ENCODE measurements at places on chromosomes 4 and X.

- DNase-seq: no peak
These were observed 42.8 kb downstream of the DOCK11 start for GRCh38 chrX:118538386-118538785.

- DNase-seq: no peak
These were observed 232.1 kb downstream of the CPE start for GRCh38 chr4:165610679-165611437.

- DNase-seq: peak; percentile 21
These were observed 131.0 kb downstream of the DCLK2 start for GRCh38 chr4:150209140-150209829.

- DNase-seq: no peak
These were observed 69.4 kb upstream of the SPANXB1 start for GRCh38 chrX:140933016-140933415.

DNA sequence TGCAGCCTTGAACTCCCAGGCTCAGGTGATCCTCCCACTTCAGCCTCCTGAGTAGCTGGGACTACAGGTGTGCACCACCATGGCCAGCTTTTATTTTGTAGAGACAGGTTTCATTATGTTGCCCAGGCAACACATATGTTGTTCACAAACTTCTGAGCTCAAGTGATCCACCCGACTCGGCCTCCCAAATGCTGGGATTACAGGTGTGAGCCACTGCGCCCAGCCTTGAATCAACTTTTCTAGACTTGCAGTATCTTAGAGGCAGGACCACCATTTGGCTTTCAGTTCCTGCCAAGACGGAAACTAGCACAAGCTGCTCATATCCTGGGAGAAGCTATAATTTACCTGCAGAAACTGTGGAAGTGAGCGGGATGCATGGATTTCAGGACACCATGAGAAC lies 19.9 kb downstream of the NAT8L start:
- no peak for DNase-seq

DNA sequence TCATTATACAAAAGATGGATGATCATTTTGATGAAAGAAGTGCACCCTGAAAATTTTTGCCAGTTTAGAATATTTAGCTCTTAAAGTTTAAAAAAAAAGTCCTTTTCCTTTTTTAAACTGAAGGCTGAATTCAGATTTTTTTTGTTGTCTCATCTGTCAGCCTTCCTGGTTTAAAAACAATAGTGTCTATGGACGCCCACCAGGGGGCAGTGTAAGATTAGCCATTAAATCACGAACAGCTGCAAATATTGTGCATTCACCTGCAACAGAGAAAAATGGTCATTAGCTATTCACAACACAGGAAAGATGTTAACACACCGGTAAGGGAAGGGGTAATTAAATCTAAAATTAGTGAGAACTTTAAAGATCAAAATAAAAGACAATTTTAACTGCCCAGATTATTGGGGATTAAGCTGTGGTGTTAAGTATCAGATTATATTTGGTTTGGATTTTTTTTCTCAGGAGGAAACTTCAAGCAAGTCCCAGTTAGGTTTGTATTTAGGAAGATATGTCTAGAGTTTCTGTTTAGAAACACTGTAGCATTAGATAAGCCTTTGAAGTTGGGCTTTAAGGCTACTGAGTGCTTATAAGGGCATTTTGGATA lies 4.4 kb upstream of the CXorf38 start:
- DNase-seq: peak; percentile 50

GRCh38 chr4:83716874-83717273 lies 181.0 kb downstream of the GPAT3 start:
- no peak for DNase-seq

DNA sequence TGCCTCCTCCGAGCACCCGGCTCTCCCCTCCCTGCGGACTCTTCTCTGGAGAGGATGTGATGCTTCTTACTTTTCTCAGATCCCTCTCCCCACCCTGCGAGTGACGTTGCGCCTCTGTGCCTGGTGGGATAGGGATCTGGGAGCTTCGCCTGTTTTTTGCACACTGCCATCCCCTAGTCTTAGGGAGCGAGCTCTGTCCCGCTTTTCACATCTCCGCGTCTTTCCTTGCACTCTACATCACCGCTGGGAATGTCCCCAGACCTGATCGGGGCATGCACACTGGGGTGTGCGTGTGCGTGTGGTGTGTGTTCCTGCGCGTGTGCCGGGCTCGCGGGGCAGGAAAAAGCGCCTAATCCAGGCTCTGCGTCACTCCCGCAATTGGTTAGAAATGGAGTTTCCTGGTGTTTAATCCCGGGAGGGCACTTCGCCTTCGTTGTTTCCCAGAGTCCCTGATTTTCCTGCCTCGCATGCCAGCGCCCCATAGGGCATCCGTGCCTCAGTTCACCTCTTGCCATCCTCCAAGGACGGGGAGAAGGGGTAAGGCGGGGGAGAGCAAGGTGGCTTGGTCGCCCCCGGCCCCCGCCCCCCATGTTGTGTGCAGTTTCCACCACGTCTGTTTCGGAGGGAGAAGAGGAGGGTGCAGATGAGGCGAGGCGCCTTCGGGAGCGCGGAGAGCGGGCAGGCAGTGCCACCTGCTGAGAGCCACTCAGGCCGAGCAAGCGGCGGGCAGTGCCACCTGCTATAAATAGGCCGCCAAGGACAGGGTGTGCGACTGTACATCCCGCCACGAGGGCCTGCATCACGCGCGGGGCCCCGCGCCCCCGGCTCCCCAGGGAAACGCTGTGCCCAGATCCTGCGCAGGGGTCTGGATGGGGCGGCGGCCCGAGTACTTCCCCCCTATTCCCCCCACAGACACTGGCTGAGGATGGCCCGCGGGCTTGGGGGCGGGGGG lies 759 bp upstream of the TBC1D1 start:
- peak; percentile 22 for DNase-seq

DNA sequence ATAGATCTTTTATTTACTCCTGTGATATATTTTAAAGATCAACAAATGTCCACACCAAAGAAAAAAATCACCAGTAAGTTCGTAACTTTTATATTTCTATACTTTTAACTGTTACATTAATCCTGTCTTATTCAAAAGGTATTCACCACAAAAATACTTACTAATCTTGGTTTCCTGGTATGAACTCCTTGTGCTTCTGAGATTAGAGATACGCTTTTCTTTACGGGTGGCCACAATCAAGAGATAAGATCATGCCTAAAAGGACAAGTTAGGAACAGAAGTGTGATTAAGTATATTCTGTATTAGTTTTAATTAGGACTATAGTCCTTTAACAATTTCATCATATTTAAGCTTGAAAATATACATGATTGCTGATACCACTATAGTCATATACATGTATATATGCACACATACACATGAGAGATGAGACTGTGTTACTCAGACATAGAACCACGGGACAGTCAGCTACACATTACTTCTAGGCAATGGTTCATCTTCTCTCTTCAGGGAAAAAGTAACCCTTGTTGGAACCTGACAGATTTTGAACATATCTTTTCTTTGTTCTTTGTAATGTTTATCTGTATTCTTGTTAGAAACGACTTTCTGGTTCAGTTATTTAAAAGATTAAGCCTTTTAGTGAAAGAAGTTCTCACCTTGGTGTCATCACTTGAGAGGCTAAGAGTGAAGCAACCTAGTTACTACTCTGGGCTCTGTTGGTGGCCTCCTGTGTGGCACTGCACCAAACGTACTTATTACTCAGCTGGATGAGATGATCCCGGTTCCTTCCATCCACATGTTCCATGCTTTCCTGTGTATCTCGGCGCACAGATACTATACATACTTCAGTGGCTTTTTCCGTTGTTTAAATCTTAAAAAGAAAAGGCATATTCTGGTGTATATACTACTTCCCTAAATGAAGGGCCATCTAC lies 146.1 kb downstream of the CBR4 start:
- no peak for DNase-seq

- no peak for DNase-seq
These were observed 441.0 kb downstream of the RAPGEF2 start for GRCh38 chr4:159543831-159544230.

- DNase-seq: no peak
These were observed 1446.0 kb downstream of the FSTL5 start for GRCh38 chr4:160717848-160718247.

DNA sequence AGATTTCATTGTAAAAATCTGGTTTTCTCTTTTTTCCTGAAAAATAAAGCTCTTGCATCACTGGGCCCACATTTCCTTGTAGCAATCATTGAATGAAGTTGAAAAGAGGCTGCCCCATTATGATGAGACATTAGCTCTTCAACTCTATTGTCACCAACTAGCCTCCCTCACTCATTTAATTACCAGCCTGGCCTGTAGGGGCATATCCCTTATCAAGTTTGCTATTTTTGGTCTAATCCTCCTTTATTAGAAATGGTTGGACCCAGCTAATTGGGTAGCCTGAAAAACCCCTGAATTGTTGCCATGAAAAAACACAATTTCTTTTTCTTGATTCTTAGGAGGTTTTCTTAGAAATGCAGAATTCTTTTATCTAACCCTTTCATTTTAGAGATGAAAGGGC lies 164.6 kb upstream of the CASK start:
- DNase-seq: no peak

- DNase-seq: no peak
These were observed 108.0 kb downstream of the SLIT2 start for GRCh38 chr4:20359692-20360091.

GRCh38 chrX:130111220-130112154 lies 1.2 kb upstream of the ELF4 start:
- no peak for DNase-seq

- DNase-seq: no peak
These were observed 86.0 kb upstream of the NMU start for GRCh38 chr4:55722132-55722531.
